ENCODE measurements at places on chromosomes 7 and 10.

GRCh38 chr10:13587391-13587790 is 626 bp downstream of the PRPF18 start:
- peak; percentile 22 for DNase-seq

- DNase-seq, result peak; percentile 79
These were observed at the start of gene RP9 for GRCh38 chr7:33109005-33109757. Gene RP9 (minus strand): TSS chr7:33109404. CDS start chr7:33109372, 32 bp downstream.

DNA sequence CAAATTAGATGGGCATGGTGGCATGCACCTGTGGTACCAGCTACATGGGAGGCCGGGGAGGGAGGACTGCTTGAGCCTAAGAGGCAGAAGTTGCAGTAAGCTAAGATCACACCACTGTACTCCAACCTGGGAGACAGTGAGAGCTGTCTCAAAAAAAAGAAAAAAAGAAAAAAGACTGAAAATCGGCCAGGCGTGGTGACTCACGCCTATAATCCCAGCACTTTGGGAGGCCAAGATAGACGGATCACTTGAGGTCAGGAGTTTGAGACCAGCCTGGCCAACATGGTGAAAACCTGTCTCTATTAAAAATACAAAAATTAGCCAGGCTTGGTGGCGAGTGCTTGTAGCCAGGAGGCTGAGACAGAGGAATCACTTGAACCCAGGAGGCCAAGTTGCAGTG is 11.9 kb downstream of the RNF216 start:
- DNase-seq, result no peak

- DNase-seq, result no peak
These were observed 100.7 kb downstream of the ST8SIA6 start for GRCh38 chr10:17353568-17354300.

- DNase-seq, result peak; percentile 3
These were observed 218.6 kb downstream of the DGKI start for GRCh38 chr7:137628216-137628615.

GRCh38 chr10:69362471-69362954 is 54.2 kb downstream of the TACR2 start:
- no peak for DNase-seq

GRCh38 chr7:55179931-55180682 is 161.3 kb downstream of the EGFR start:
- DNase-seq, result no peak

DNA sequence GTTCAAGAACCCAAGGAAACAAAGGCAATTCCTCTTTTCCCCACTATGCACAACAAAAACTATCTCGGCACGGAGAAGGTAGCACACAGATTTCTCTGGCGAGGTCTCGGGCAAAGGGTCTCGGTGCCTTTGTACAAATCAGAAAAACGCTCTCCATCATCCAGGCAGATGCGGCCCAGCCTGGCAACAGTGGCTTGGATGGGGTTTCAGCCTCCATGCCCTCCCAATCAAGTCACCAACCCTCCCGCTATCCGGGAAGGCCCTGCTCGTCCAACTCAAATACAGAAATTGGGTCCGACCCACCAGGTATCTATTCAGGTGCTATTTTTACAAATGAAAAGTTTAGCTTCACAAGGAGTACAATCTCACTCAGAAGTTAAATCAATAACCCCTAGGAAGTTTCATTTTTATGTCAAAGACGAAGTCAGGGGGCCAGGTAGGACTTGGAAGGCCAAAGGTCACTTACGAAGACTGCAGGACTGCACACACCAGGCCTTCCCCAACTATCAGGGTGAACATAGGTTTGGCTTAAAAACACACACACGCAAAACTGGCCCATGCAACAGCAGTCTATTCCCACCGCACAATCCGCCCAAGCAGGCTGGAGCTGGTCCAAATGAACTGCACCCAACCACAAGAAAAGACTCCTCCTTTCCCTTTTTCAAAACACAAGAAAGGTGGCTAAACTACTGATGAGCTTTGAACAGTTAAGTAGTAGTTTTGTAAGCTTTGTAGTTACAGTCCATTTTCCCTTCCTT is 43.0 kb downstream of the GNA12 start:
- DNase-seq, result no peak

- no peak for DNase-seq
These were observed 78.1 kb upstream of the CYTH3 start for GRCh38 chr7:6350433-6351058.

GRCh38 chr10:57943701-57944100 is 324.0 kb downstream of the IPMK start:
- no peak for DNase-seq

GRCh38 chr7:55568613-55569268 is 3.6 kb downstream of the VOPP1 start:
- DNase-seq, result no peak

DNA sequence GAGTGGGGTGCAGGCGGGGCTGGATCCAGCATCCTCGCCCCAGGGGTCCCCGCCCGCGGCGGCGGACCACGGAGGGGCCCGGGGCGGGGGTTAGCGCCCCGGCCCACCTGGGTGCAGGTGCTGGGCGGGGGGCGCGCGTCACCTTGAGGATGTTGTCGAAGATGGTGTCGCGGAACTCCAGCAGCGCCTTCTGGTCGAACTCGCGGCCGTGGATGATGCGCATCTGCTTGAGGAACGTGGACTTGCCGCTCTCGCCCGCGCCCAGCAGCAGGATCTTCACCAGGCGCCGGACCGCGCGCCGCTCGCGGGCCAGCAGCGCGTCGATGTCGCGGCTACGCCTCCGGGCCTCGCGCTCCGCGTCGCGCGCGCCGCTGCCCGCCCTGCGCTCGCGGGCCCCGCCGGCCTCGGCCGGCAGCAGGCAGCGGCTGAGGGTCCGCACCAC is 376 bp downstream of the GNA12 start:
- DNase-seq, result no peak

DNA sequence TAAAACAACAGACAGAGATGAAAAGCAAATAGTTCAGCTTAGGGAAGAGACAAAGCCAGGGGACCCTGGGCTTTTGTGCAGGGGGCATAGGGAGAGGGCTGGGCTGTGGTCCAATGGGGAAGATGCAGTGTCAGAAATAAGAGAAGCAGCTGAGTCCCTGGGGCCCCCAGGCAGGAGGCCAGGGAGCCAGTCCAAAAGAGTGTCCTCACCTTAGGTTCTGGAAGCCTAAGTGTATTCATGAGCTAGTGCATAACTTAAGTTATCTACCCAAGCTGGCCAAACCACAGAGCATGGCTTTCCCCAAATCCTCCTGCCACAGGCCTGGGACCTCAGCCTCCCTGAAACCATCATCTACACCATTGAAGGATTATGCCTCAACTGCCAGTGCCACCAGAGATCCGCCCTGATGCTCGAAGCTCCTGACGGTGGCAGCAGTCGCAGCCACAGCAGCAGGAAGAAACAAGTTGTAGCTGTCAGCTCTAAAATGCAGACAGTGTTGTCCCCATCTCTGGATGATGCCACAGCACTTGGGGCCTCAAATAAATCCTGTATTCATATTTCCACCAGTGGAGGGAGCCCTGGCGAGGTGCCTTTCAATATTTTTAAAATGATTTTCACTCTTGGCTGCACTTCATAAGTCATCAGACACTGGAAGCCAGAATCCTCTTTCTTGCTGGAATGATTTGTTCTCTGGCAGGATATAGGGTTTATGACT is 574.6 kb downstream of the GRID1 start:
- DNase-seq, result no peak

- DNase-seq, result no peak
These were observed 42.7 kb upstream of the ATRNL1 start for GRCh38 chr10:115050375-115051010.

- no peak for DNase-seq
These were observed 8.7 kb upstream of the MYL7 start for GRCh38 chr7:44149571-44150465.

DNA sequence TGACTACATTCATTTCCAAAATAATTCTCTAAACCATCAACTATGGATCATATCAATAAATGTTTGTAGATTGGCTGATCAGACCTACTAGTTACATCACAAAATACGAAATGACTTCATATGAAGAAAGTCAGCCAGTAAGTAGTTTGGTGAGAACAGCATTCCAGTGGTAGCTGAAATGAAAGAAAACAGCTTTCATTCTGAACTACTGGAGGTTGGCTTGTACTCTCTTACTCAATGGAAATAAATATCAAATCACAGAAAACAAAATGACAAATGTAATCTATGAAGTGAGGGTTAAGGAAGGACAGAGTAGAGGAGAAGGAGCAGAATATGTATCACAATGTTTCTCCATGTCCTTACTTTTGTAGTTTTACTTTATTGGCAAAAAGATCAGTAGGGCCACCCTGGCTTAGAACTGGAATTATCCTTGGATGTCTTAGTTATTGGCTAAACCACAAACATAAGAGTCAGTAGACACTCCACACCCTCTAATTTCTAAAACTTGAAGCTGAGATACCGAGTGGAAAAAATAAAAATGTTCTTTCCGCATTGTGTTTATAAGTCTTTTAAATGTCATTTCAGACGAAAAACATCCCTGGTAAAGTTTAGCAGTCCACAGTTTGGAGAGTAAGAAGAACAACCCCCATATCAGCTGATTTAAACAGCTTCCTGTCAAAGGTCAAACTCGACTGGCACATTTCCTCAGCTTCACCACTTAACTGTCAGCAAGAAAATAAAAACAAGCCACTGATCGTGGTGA is 74.0 kb upstream of the DGKI start:
- no peak for DNase-seq

- no peak for DNase-seq
These were observed 26.4 kb downstream of the ITGB1 start for GRCh38 chr10:32931593-32931992.

- DNase-seq, result no peak
These were observed 125.0 kb downstream of the TEX36 start for GRCh38 chr10:125557801-125558505.
